Inflammatory macrophage treated with lipopolysaccharide for 4 hours (primary cell): ENCODE measurements at places on chromosomes 11 and 22.
A peak's percentile ranks its signal among the peaks of the same experiment; 100 is the strongest.

DNA sequence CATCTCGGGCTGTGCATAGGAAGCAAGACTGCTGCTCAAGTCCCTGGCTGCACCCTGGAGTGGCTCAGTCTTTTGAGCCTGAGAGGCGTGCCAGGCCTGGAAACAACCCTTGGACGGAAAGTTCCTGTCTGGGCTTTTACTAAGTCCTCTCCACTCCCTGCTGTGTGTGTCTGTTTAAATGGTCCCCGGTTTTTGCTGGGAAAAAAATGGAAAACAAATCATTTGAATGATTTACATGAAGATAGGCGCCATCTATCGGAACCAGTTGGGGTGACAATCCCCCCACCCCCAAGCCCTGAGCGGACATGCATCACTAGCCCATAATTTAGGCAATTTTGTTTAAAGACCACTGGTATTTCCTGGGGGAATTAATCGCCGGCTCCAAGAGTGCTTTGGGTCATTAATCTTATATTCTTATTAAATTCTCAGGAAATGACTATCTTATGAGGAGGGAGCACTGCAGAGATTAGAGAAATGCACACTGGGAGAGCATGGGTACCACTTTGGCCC, 2.7 kb upstream of the GAB2 start:
- DNase-seq = peak; percentile 69

DNA sequence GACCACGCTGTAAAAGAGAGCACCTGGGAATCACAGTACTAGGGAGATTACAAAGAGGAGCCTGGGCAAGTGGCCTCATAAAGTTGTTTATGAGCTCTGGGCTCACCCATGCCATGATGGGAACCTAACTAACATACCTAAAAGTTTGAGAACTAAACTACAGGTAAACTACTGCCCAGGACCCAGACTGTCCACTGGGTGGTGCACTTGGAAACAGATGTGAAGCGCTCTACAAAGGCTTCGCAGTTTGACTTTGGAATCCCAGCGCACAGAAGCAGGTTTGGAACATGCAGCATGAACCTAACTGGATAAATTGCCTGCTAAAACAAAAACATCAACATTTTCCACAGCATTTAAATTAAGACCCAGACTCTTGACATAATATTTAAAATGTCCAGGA, 418.6 kb downstream of the FAM181B start:
- DNase-seq = no peak

GRCh38 chr22:40594924-40595323, 41.6 kb downstream of the MRTFA start:
- no peak for DNase-seq

- DNase-seq = no peak
Measured at GRCh38 chr11:10308201-10308954, 3.5 kb downstream of the ADM start.

- DNase-seq = peak; percentile 77
Measured at GRCh38 chr22:22773979-22774604, 113.5 kb upstream of the IGLL5 start.

GRCh38 chr22:38841211-38841610, 2.6 kb downstream of the NPTXR start:
- no peak for DNase-seq

DNA sequence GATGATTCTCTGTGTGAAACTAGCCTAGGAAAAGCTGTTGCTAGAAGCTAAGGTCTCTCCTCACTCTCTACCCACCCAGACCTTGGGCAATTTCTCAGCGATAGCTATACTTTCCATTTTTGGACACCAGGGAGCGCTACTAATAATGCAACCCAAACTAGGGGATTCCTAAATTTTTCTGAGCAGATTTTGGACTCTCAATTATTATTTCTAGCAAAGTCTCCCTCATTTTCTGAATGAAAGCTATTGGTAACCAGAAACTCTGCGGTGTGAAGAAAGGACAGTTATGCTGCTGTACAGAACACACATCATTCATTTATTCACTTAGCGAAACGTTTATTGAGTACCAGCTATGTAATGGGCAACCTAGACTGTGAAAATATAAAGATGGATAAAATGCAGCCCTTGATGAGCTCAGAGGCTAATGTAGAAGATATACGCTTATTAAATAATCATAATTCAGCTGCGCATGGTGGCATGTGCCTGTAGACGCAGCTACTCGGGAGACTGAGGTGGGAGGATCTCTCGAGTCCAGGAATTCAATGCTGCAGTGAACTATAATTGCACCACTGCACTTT, 6.1 kb upstream of the STIM1 start:
- DNase-seq = peak; percentile 64

DNA sequence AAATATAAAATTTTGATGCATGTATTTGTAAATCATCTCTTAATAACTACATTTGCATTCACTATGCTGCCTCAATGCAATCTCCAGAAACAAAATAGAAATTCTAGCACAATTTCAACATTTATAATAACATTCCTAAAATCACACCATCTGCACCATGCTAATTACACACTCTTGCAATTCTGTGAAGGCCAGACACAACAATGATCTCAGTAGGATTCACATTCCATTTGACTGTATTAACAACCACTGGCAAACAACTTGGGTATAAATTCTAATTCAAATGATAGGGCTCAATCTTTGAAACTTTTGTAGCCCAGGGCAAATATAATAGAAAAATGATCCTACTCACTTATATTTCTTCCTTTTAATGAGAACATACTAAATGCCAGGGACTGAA, 25.9 kb downstream of the RAB6A start:
- DNase-seq = no peak

DNA sequence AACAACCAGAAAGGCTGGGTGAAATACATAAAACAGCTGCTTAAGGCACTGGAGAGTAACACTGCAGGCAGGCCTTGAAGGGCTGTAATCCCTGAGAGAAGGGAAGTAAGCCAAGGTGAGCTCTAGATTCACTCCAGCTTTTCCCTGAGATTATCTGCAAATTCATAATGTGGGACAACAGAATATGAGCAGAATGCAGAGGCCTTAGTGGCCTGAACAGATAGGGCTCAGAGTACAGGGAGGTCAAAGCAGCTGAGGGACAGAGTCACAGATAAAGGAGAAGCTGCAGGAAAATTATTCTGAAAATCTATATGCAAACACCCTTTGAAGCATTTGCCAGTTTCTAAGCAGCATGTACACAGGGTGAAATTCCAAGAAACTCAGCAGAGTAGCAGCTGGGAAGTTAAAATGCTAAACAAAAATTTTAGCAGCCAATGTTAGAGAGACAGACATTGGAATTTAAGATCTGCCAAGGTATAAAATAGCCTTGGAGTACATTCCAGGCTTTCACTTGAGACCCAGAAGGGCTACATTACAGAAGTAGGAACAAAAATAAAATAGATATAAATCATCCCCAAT, 48.1 kb upstream of the CWF19L2 start:
- no peak for DNase-seq

GRCh38 chr11:27679136-27680015, 20.9 kb downstream of the BDNF start:
- DNase-seq = no peak

DNA sequence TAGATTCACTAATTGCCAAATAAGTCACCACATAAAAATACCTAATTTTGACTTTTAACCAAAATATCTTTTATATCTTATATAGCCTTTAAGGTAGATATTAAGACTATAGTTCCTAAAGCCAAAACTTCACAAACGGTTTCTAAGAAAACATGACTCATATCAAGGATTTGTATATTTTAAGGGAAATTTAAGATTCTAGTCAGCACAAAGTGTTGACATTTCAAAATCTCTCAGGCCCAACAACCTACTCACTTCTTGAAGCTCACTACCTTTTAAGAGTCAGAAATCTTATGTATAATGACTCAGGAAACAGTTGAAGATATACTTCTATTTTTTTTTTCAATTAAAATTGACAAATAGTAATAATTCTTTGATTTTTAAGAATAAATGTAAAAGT, 221.9 kb downstream of the SBF2 start:
- no peak for DNase-seq

DNA sequence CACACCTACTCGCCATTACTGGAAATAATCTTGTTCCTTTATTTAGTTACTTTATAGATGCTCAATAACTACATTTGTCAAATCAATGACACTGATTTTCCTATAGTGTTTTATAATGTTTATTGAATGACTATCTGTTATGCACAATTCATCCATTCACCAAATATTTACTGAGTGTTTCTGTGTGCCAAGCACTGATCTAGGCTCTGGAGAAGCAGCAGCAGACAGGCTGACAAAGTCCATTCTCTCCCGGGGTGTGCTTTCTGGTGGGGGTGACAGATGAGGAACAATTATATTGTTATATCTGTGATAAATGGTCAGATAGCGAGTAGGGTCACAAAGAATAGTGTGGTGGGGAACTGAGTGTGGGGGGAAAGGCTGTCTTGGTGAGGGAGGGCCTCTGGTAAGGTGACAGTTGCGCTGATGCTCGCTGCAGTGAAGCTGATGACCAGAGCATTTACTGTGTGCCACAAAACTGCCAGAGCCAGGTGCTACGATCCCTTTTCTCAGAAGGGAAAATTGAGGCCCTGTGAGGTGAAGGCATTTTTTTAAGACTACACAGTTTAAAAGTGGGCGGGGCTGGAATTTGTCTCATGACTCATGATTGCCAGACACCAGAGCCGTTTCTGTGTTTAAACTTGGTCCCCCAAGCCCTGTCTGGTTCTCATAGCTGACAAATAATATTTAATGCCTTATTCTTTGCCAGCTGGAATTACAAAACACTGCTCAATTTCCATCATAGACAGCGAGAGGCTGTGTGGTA, 10.2 kb downstream of the PACS1 start:
- DNase-seq = peak; percentile 56

DNA sequence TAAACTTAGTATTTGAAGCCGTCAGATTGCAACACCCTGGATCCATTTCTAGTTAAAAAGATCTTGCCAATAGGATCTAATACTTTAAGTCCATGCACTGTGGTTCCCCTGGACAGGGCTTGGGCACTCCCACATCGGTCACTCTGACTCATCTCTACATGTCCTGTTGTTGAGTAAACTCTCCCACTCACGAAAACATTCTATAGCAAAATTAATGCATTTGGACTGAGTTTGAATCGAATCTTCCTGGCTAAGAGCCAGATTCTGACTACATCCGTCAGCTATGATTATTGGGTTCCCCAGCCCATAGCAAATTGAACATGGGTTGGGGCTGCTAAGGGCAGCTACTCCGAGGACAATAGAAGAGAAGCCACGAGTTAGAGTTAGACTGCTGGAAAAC, 182.1 kb upstream of the SORL1-AS1 start:
- peak; percentile 87 for DNase-seq

DNA sequence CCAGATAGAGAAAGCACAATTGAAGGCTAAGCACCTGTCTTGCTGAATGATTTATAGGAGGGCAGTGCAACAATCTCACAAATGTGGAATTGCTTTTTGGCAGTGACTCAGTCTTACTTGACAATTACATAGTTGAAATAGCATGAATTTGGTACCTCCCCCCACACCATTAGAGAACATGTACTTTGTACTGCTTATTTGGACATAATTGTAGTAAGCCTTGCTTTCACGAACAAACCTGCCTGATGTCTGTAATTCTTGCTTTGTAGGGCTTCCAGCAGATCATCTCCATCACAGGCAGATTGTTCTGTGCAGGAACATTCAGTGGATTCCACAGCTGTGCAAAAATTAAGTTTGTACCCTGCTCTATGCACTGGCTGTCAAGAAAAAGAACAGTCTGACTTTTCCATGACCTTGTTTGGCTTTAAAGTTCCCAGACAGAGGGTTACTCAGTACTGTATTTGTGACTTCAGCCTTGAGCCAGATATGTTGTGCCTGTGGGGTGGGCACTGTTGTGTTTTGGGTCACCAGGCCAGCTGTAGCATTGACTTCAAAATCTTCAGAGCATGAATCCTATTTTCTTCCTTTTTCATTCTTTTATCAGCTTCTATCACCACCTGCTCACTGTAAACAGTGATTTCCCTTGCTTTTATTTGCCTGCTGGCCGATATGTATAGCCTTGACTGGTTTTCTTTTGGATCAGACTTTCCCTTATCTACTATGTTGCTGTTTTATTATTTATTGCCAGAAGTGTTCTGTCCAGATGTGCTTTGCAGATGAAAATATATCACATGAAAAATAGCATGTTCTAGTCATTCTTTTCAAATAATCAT, 941.0 kb upstream of the CHORDC1 start:
- no peak for DNase-seq

DNA sequence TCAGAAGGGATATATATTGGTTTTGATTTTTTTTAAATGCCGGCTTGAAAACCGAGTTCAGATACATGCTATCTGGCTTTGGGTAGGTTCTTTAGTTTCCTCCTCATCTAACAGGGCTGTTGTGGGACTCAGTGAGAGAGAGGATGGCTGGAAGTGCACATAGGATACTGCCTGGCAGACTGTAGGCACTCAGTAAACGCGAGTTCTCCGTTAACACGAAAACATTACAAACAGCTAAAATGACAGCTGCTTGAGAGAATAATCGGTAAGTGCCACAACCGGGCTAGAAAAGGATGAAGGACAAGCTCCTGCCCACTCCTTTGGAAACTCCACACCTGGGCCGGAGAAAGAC, 369 bp downstream of the XRRA1 start:
- no peak for DNase-seq

- DNase-seq = no peak
Measured at GRCh38 chr11:89436071-89436470, 55.1 kb downstream of the NOX4 start.

GRCh38 chr11:34001557-34002064, 49.9 kb upstream of the CAPRIN1 start:
- DNase-seq = no peak

GRCh38 chr11:110772863-110773262, 60.6 kb upstream of the ARHGAP20 start:
- no peak for DNase-seq

DNA sequence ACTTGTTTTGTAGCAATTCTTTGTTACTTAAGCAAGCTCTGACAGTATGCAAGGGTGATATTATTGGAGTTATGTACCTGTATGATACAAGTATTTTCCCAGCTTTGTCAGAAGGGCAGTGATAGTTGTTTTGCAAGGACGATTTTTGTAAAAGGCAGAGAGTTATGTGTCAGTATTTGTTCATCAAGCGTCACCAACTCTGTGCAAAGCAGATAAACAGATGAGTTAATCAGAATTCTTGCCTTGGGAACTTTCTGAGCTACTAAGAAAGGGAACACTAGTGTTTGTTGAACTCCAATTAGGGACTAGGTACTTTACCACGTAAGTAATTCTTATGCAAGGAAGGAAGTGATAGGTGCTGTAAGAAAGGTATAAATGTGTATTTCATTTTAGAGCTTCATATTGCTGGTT, 1.4 kb downstream of the USP47 start:
- peak; percentile 82 for DNase-seq

DNA sequence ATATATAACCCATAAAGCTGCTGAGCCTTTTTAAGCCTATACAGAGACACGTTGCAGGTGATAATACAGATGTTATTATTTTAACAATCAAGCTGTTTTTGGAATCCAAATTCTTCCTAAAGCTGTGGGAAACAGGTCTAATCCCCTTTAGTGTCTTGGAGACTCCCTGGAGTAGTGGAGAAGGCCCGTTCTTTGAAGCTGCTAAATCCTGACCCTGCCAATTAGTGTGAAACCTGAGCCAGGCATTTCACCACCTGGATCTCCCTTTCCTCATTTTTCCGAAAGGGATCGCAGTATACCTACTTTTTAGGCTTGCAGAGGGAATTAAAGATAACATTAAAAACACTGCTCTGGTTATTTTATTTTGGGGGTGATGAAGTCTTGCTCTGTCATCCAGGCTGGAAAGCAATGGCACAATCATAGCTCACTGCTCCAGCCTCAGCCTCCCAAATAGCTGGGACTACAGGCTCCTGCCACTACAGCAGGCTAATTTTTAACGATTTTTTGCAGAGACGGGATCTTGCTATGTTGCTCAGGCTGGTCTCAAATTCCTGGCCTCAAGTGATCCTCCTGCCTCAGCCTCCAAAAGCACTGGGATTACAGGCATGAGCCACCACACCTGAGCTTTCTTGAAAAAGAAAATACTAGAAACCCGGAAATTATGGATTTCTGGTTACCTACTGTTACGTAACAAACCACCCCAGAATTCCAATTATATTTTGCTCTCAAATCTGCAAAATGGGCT, 1.7 kb upstream of the EIF4ENIF1 start:
- no peak for DNase-seq
